ENCODE measurements at places on chromosomes 1 and 21.

- DNase-seq, result no peak
Observed at GRCh38 chr1:183198463-183198862, 12.4 kb downstream of the LAMC2 start.

GRCh38 chr1:154999571-155000410 lies 2.8 kb upstream of the ZBTB7B start:
- no peak for DNase-seq

DNA sequence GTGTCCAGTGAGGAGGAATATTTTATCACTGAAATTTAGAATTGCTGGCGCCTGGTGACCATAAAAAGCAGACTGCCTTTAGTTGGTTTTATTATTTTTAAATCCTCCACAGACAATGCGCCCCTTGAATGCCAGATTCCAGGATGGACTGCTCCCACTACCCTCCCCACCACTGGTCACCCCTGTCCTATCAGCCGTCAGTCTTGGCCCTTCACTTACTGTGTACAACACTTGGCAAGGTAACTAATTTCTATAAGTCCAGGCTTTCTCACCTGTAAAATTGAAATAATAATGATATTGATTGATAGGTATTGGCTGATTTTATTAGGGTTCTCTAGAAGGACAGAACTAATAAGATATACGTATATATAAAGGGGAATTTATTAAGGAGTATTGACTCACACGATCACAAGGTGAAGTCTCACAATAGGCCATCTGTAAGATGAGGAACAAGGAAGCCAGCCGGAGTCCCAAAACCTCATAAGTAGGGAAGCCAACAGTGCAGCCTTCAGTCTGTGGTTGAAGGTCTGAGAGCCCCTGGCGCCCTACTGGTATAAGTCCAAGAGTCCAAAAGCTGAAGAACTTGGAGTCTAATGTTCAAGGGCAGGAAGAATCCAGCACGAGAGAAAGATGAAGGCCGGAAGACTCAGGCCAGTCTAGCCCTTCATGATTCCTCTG lies 17.8 kb downstream of the RHEX start:
- DNase-seq, result no peak

- DNase-seq, result no peak
Observed at GRCh38 chr1:219086956-219087469, 86.7 kb upstream of the LYPLAL1 start.

DNA sequence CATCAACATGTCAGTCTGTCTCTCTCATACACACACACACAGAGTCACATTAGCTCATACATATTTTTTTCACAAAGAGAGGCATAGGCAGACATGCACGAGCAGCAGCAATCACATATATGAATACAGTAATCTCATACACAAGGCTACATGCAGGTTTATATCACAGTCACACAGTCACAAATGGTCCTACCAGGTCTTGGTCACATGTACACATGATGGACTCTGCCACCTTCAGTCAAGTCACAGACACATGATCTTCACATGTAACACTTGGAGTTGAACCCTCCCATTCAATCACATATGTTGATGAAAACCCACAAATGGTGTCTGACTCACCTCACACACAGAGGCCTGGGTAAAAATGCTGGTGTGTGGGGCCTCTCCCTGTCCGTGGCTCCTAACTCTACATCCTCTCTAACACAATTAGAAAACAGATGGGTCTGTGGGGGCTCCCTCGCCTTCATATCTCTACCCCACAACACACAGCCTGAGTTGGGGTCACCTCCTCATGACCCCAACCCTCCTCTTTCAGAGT lies 27.9 kb downstream of the RIMS3 start:
- no peak for DNase-seq

DNA sequence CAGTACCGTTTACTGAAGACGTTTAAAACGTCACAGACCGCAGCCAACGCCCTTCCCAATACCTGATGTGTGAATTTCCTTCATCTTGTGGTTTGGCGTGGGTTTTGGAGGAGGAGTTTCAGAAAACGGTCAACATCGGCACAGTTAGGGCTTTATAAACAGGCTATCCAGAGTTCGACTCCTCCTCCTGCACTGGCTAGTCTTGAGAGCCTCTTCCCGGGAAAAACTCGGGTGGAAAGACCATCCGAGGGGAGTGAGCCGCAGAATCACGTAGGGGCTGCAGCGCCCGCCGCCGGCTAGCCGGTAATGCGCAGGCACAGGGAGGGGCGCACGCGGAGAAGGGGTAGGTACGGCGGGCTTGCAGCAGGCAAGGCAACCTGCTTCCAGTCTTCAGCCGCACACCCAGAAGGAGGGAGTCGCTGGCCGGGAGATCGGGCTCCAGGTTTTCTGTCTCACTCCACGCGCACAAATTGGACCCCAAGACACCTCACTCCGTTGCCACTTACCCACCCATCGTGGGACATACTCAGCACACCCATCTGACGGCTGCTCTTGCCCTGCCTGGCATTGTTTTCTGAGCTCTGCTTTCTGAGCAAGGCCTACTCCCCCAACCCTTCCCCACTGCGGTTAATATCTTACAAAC lies 25.4 kb downstream of the SLC19A2 start:
- DNase-seq, result no peak

All from NK-92 treated with Interleukin-12 subunit alpha and Interleukin-12 subunit beta, amount 100 ng/mL, for 24 hours (cell line).